ENCODE measurements at places on chromosomes 16 and 17.

DNA sequence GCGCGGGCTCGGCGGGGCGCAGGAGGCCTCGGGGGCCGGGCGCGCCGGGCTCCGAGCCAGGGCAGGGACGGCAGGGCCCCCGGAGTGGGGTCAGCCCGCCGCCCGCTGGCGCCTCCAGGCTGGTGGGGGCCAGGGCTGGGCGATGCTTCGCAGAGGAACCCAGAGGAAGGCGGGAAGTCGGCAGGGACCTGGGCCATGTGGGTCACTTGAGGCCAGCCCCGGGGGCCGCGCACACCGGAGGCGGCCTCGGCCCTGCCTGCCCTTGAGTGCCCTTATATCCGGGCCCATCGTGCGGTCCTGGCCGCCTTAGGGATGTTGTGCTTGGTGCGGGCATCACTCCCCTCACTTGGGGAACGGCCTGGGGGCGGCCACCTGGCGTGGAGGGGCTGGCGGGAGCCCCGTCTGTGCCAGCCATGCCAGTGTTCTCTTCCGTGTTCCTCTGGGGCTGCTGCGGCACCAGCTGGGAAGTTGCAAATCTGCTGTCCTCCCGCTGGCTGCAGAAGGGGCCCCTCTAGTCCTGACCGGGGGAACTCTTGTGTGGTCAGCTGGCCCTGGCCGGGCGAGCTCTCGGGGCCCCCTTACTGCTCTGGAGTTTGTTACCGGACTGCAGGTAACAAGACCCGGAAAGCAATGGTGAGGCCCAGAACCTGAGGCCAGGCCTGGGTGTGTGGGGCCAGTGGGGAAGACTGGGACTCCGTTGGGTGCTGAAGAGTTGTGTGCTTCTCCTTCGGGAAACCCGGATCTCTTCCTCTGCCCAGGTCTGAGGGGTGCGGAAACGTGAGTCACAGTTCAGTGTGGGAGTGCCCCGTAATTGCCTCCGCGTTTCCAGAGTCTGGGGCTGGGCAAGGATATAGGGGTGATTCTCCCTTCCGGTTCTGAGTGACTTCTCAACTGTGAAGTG lies 849 bp downstream of the CAPN15 start:
- DNase-seq = peak; percentile 78

GRCh38 chr17:80431246-80432195 lies 16.6 kb downstream of the ENDOV start:
- DNase-seq = no peak

- peak; percentile 61 for DNase-seq
Measured at GRCh38 chr17:74842599-74843351, 16.9 kb downstream of the GRIN2C start.

DNA sequence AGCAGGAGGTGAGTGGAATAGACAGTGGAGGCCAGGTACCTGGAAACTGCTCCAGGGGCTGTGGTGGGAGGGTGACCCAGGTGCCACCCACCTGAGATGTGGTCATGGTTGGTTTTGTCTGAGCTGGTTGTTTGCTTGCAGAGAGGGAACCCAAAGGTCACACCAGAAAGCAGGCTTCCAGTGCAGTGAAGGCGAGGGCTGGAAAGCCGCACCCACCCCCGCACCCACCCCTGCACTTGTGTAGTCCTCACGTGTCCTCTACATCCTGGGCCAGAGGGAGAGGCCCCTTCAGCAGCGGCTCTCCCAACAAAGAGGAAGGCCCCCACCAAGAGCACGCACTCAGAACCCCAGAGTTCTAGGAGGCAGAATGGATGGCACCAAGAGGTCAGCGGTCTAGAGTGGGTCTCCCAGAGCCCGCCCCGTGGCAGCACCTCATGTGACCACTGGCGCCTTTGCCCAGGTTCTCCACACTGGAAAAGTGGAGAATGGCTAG lies 92.6 kb upstream of the CBX4 start:
- peak; percentile 59 for DNase-seq

DNA sequence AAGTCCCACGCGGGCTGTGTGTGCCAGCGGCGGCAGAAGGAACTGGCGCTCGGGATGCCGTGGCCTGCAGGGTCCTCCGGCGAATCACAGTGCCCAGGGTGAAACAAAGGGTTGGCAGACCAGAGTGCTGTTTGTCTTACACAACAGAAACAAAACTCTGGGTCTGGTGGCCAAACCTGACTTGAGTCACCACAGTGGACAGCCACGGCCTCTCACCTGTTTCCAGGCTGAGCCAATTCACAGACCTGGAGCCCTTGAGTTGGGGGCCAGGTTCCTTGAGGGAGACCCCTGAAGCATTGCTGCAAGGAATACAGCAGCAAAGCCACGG lies 2.1 kb upstream of the CHMP6 start:
- DNase-seq = no peak

DNA sequence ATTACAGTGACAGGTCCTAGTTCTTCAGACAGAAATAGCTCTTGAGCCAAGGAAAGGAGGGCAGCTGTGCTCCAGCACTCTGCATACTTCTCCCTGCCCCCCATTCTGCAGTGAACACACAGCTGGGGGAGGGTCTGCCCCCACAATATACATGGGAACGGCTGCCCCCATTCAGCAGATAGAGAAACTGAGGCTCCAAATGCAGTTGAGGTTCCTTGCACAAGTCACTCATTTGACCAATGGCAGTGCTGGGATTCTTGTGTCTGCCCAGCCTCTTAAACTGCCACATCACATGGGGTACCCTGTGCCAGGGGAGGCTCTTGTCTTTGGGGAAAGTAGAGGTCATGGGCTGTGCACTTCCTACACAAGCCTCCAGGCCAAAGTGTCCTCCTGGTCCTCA lies 10.9 kb upstream of the PDP2 start:
- DNase-seq = no peak

- no peak for DNase-seq
Measured at GRCh38 chr16:7509963-7510601, 177.4 kb downstream of the RBFOX1 start.
